ENCODE measurements at places on chromosomes 16 and 17. TPM values are rescaled to one million over a fixed set of nuclear protein-coding genes. Genes with fewer than 3 reads are reported as not detected.

The RILP gene
- 60.7 TPM for total RNA-seq

The PNMT gene
- 26.2 TPM for total RNA-seq

The FBXO39 gene
- not detected for total RNA-seq

The ABCA8 gene
- total RNA-seq = 59.1 TPM

The HOXB4 gene
- total RNA-seq = 1.0 TPM

The TUBG2 gene
- total RNA-seq = 18.2 TPM

DNA sequence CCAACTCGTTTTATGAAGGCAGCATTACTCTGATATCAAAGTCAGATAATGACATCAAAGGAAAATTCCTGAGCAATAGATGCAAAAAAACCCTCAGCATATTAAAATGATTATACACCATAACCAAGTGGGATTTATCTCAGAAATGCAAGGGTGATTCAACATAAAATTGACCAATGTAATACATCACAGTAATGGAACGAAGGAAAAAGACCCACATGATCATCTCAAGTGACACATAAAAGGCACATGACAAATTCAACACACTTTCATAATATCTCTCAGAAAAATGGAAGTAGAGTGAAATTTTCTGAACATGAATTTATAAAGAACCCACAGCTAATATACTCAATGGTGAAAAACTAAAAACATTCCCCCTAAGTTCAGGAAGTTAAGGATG is 118.8 kb downstream of the ITFG1 start:
- DNase-seq = no peak

- DNase-seq = no peak
These were observed 26.6 kb downstream of the LGALS9 start for GRCh38 chr17:27657620-27658019.

DNA sequence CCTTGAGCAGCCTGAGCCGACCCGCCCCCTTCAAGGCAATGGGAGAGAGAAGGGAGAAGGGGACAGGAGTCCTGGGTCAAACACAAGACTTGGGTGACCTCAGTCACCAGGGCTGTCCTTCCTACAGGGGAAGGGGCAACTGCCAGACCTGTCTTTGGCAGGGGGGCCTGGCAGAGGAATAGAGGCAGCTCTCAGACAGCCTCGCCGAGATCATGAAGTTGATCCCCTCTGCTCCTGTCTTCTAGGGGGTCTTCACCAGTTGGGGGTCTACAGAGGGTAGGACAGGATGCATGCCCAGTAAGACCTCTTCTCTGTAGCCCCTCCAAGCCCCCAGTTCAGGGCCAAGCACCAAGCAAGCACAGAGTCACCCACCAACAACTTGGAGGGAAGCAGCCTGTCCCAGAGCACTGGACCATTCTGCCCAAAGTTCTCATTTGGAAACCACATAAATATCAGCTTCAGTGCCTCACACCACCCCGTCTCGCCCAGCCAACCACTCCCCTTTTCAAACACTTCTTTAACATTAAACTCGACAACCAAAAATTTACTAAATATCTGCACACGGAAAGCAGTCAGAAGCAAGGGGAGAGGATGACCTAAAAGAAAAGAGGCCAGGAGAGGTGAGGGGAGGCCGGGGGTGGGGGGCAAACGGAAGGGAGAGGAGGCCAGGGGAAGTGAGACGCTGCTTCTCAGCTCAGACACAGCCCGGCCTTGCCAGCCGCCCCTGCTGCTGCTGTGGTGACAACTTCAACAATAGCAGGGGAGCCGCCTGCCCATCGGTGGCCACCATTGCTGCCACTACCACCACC is 7.7 kb downstream of the DOK4 start:
- no peak for DNase-seq

DNA sequence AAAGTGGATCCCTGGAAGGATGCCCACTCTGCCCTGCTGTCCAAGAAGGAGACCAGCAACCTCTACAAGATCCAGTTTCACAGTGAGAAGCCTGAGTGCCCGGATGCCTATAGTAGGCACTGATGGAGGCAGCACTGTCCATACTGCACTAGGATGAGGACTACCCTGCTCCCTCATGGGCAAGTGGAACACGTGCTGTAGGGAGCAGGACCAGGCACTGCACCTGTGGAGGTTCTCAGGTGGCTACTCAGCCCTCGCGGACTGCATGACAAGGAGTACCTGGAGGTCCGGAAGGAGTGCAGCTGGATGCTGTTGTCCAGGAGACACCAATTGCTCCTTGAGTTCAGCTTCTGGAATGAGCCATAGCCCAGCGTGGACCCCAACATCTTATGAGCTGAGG is 146.1 kb upstream of the NLRP1 start:
- DNase-seq = no peak

DNA sequence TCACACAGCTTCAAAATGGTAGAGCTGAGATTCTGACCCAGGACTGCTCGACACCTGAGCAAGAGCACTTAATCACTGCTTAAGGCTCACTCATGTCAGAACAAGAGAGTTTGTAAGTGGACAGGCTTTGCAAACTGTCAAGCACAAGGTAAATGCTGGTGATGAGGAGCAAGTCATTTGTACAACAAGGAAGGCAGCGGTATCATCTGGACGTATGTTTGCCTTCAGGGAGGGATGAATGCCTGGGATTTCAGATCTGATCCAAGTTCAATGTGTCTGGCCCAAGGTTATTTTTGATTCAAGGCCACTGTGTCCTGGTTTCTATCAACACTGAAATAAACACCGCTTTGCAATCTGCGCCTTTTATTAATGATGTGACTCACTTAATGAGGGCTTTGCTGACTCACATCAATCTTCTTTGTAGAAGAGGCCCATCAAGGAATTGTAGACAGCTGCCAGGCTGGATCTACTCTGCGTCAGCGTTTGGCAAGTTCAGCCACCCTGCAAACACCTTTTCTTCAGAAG is 174.4 kb upstream of the HS3ST3A1 start:
- no peak for DNase-seq

Measured in right atrium auricular region (tissue), 2 donors.